ENCODE measurements at places on chromosomes 12 and 14.

DNA sequence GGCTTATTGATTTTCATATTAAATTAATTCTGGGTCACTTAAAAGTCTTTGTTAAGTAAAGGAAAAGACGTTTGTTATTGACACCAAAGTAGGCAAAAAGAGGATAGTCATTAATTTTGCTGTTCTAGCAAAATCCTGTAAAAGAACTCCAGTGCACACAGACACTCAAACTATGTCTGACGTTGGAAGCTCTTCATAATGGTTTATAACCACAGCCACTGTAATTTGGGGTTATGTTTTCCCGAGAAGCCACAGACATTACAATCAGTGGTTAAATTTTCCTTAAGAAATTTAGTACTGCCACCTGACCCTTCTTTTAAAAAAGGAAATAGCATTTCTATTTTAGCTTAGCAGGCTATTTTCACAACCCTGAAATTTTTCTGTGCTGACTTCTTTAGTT, 267.5 kb downstream of the CCDC91 start:
- no peak for DNase-seq

DNA sequence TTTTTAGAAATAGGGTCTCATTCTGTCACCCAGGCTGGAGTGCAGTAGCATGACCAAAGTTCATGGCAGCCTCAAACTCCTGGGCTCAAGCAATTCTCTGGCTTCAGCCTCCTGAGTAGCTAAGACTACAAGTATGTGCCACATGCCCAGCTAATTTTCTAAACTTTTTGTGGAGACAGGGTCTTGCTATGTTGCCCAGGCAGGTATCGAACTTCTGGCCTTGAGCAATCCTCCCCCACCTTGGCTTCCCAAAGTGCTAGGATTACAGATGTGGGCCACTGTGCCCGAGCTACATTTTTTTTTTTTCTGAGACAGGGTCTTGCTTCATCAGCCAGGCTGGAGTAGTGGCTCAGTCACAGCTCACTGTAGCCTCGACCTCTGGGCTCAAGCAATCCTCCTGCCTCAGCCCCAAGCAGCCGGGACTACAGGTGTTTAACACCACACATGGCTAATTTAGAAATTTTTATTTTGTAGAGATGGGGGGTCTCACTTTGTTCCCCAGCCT, 7.1 kb downstream of the PPP4R3A start:
- DNase-seq, result no peak

DNA sequence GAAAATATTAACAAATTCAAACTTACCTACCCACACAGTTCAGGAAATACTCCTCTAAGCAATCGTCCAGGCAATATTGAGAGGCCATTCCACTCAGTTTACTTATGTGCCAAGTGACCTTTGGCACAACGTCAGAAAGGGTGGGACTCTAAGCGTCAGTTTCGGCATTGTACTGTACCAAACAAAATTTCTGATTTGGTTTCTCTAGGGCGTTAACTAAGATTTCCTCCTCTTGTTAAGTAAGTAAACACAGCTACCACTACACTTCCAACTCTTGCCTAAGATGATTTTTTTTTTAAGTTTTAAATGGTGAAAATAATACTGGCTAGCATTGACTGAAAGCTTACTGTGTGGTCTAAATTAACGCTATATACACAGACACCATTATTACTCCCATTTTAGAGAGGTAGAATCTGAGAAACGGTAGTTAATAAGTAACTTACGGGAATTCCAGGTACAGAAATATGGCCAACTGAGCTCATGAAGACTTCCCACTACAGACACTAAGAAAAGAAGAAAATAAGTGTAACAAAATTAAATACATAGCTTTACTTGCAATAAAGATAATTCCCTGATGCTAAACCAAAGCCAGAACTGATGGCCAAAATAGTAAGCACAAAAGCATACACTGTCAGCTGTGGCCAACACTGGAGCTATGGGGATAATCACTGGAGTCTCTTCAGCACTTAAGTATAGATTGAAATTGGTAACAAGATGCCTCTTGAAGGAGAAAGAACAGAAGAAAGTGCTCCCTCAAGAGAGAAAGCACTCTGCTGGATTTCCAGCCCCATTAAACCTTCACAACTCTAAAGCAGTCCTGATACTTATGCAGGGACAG, 76.1 kb downstream of the EPS8 start:
- DNase-seq, result peak; percentile 56

DNA sequence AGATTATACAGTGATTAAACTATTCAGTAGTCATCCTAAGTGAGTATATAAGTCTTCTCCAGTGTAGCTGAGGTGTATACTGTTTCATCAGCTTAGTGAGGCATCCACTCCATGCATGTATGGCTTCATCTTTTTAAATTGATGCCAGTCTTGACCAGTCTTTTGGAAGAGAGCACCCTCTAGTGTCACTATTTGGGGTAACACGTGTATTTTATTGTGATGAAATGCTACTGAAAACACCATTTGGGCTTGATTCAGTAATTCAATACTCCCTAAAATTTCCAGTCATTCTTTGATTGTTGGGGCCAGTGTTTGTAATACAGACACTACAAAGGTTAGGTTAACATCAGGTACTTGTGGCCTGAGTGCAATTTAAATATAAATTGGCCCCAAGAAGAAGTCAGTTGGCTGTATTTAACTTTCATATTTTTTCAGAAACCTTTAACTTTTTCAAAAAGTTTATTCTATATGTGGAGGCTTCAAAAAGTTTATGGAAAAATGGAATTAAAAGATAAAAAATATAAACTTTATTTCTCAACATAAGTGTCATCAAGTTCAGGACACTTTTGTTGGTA, 35.3 kb downstream of the MIPOL1 start:
- DNase-seq, result peak; percentile 69

DNA sequence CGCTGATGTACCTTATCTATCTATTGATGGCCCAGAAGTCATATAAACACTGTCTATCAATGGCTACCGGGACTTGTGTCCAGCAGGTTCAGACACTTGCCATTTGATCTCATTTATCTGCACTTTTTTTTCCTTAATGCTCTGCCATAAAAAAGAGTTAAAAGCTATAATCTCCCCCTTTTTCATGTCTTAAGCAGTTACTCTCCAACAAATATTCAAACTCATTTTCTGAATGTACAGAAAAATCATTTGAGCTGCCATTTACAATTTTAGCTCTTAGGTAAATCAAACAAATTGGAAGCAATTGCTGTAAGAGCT, 101.4 kb downstream of the SLC8A3 start:
- no peak for DNase-seq

DNA sequence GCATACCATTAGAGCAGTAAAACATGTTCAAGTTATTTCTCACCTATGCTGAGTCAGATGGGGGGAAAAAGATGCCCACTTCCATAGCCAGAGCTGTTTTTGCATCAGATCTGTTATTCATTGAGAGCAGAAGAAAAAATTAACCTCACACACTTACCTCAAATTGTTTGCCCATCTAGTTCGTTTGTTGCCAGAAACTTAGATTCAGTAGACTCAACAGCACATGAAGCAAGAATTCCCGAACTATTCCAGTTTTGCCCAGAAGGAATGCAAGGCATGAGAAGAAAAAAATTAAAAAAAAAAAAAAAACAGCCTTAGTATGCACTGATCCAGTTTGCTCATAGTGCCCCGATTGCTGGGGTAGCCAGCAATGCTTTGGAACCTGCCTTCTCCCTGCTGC, 12.4 kb upstream of the DPF3 start:
- DNase-seq, result peak; percentile 91

DNA sequence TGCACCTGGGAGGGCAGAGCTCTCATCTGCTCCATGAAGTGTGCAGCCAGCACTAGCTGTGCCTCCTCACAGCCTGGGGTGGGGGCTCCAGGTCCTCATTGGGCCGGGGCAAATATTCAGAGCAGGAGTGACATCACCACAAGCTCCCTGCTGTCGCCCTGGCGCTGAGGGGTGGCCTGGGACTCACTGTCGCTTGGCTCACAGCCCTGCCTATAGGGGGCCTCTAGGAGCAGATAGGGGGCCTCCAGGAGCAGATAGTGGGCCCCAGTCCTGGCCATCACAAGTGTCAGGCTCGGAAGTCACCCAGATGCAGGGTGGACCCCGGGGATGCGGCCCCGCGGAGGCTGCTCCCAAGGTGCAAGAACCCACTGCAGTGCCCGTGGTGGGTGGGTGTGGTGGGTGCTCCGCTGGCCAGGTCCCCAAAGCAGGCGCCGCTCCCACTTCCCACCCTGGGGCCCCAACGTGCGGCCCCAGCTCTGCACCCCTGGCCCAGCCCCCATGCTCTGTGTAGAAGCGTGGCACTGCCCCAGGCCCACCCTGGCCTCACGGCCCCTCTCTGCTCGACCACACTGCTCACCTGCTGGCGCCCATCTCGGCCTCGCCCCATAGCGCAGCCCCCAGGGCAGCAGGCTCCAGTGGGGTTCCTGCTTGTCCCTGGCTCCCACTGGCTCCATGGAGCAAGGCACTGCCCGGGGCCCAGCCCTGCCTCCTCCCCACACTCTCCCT, 18.0 kb downstream of the SYNJ2BP start:
- no peak for DNase-seq

DNA sequence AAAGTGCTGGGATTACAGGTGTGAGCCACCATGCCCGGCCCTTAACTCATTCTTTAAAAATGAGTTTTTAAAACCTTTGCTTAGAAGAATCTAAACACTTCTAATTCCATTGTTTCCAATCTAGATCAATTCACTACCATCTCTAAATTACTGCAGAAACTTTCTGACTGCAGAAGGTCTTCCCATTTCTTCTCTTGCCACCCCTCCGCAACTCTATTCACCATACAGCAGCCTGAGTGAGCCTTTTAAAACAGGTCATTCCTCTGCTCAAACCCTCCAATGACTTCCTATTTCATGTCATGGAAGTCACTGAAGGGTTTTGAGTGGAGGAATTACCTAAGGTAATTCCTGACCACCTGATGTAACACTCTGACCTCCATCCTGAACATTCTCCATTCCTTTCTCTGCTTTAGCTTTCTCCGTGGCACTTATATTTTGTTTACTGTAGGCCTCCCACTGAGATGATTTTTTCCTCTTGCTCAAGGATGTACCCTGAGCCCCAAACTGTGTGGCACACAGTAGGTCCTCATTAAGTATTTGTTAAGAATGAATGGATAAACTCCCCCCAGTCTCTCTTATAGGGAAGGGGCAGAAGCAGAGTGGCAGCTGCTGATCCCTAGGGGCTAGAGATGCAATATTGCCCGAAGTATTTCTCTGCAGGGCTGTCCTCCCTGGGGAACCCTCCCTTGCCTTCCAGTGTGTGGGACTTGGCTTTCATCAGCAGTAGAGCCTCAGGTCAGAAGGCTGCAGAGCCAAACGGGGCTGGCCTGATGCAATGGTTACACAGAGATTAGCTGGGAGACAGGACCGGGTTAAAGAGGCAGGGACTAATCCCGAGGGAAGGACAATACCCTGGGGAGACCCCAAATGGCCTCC, 1.2 kb downstream of the DDIT3 start:
- peak; percentile 80 for DNase-seq

- DNase-seq, result peak; percentile 10
Measured at GRCh38 chr14:61365667-61366212, 44.4 kb downstream of the PRKCH start.

DNA sequence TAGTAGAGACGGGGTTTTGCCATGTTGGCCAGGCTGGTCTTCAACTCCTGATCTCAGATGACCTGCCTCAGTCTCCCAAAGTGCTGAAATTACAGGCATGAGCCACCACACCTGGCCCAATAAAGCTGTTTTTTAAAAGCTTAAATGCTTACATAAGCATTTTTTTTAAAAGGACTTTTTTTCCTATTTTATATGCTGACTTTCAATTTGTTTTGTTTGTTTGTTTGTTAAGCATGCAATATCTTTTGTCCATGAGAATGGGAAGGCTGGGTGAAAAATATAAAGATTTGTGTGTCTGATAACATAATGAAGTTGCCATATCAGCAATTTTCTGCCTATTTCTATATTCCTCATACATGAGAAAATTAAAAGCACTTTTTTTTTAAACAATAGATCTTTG, 17.0 kb upstream of the SLC2A13 start:
- no peak for DNase-seq

DNA sequence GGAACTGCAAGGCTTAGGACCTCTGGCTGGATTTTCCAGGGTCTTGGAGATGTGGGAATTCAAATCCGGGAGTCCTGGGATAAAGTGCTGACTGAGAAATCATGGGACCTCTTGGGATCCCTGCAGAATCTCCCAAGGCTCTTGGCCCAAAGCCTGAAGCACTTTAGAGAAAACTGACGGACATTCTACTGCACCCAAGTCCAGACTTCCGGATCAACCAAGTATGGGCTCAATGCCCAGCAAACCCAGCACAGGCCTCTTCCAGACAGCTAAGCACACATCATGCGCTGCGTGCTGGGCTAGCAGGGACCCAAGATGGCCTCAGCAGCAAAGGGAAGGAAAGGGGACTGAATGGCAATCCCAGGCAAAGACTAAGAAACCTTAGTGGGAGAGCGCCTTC, 85.0 kb downstream of the ACTN1 start:
- peak; percentile 37 for DNase-seq

DNA sequence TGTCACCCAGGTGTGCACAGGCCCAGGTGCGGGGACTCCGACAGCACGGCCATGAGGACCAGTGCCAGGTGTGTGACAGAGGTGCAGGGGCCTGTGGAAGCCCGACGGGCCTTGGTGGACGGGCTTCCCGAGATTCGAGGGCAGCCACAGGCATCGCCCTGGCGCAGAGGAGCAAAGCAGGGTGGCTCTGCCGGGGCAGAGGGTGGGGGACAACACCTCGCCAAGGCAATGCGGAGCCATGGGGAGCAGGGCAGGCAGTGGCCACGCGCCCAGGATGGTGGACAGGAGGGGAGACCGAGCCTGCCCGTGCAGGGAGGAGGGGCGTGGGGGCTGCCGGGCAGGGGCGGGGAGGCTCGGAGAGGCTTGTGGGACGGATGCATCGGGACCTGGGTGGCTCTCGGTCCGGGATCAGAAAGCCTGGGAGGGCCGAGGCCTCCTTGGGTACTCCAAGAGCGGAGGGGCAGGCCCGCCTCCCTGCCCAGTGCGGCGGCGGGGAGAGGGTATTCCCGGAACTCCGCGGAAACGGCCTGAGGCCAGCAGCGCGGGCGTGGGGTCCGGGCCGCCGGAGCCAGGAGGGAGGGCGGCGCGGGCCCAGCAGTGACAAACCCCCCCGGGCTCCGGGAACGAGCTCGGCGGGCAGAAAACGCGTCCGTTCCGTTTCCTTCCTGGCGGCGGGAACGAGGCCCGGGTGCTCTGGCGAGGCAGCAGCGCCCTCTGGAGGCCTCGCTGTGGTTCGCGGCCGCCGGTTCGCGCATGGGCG, 1.6 kb downstream of the TMEM121 start:
- DNase-seq, result peak; percentile 66

DNA sequence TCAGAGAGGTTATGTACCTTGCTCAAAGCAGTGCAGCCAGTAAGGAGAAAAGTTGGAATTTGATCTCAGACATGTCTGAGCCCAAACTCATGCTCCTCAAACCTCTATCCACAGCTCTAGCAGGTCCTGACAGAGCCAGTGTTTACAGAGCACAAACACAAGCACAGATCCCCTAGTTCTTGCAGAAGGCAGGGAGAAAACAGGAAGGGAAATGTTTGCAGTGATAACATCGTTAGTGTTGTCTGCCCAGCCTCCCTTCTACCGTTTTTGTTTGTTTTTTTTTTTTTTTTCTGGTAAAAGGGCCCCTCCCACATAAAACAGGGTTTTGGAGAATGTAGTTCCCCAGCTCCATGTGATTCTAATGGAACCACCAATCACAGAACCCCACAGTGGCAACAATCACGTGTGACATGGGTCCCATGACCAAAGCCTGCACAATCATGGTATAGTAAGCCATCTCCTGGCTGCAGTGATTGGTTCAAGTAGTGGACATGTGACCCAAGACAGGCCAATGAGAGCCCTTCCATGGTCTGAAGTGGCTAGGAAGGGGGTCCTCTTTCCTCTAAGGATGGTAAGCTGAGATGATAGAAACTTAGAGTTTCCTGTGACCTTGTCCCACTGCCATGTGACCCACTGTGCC, 513.4 kb downstream of the MED13L start:
- DNase-seq, result no peak

GRCh38 chr14:35046751-35047536, 872 bp downstream of the FAM177A1 start:
- peak; percentile 15 for DNase-seq

GRCh38 chr14:76965232-76965631, 63.3 kb downstream of the IRF2BPL start:
- no peak for DNase-seq

Data from fibroblast of the aortic adventitia (primary cell).